Femur (tissue), 1 donor: ENCODE measurements at places on chromosomes 6 and 20.

- DNase-seq, result no peak
Observed at GRCh38 chr6:24093381-24093780, 32.6 kb upstream of the NRSN1 start.

GRCh38 chr6:117602899-117603588 lies 733 bp upstream of the GOPC start:
- DNase-seq, result no peak

- no peak for DNase-seq
Observed at GRCh38 chr20:13141546-13141945, 79.5 kb upstream of the ISM1 start.

DNA sequence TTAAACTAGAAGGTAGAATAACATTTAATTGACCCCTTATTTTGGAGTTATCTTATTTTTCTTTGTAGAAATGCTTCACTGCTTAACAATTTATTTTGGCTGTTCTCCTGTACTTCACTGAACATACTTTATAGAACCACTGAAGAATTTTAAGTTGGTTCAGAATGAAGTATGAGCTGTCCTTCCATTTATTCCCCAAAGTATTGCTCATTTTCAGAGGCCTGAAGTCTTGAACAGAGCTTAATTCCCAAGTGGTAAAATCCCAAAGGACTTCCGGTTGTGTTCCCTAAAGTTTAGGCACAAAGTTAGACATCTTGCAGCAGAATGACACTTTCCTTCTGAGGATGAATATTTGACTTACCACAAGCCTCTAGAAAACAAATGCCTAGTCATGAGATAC lies 233.3 kb downstream of the TINAG start:
- DNase-seq, result no peak

GRCh38 chr6:64590965-64591675 lies 955.5 kb downstream of the PHF3 start:
- DNase-seq, result no peak

DNA sequence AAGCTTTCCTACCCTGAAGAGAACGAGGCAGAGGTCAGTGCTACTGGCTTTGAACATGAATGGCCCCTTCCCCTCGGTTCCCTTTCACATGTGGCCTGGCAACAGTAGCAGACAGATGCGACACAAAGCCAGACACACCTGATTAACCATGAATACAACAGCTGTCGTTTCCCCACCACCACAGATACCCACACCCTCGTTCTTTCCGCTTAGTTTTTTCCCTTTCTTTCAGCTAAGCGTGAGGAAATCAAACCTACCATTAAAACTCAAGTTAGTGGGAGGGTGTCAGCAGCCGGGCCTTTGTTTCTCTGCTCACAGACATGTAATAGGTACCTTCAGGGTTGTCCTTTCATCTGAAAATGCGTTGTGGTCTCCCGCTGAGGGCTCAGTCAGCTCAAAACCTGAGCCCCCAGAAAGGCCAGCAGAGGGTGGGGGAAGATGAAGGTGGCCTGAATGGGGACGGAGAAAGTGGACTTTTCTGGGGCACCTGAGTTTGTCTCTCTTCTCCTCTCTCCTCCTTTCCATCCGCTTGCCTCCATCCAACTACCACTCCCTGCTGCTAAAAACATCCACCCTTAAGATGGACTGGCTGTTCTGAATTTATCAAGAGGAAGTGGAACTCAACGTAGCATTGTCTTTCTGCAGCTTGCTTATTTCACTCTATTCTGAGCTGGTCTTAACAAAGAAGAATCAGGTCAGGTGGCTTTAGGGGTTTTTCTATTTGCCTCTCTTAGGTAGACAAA lies 516.6 kb upstream of the JARID2 start:
- no peak for DNase-seq

- no peak for DNase-seq
Observed at GRCh38 chr20:731891-732560, 36.3 kb downstream of the SLC52A3 start.

- DNase-seq, result peak; percentile 16
Observed at GRCh38 chr6:55950071-55950814, 74.9 kb upstream of the BMP5 start.
